Sigmoid colon (tissue), 7 donors: ENCODE measurements at places on chromosomes 16 and 17. TPM values are rescaled to one million over a fixed set of nuclear protein-coding genes. Genes with fewer than 3 reads are reported as not detected.

The ITGAX gene
- polyA plus RNA-seq, result 7.6 TPM

DNA sequence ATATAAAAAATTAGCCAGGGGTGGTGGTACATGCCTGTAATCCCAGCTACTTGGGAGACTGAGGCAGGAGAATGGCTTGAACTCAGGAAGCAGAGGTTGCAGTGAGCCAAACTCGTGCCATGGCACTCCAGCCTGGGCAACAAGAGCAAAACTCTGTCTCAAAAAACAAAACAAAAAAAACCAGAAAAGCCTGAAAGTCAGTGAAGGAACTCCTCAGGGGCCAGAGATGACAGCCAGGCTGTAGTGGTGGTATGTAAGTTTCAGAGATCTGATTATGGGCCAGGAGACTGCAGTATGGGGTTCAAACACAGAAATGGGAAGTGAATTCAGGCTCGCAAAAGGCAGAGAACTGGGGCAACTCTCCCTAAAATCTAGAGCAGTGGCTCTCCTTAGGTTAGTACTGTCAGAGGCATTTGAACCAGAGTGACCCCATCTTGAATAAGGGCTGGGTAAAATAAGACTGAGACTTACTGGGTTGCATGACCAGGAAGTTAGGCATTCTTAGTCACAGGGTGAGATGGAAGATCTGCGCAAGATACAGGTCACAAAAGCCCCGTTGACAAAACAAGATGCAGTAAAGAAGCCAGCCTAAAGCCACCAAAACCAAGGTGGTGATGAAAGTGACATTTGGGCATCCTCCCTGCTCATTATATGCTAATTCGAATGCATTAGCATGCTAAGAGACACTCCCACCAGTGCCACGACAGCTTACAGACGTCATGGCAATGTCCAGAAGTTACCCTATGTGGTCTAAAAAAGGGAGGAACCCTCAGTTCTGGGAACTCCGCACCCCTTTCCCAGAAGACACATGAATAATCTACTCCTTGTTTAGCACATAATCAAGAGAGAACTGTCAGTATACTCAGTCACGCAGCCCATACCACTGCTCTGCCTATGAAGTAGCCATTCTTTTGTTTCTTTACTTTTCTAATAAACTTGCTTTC is 120.2 kb upstream of the XYLT1 start:
- no peak overlapping the region for H3K27ac ChIP-seq
- no peaks in the 10 kb centered on the region for H3K27me3 ChIP-seq
- no peaks in the 10 kb centered on the region for H3K4me1 ChIP-seq
- no peak overlapping the region for H3K4me3 ChIP-seq
- DNase-seq, result no peak

DNA sequence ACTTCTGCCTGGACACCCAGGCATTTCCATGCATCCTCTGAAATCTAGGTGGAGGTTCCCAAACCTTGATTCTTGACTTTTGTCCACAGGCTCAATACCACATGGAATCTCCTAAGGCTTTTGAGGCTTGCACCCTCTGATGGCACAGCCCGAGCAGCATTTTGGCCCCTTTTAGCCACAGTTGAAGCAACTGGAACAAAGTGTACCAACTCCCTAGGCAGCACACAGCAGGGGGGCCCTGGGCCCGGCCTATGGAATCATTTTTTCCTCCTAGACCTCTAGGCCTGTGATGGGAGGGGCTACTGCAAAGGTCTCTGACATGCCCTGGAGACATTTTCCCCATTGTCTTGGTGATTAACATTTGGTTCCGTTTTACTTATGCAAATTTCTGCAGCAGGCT is 32.0 kb downstream of the ABCC1 start:
- H3K4me3 ChIP-seq, result no peak overlapping the region
- no peaks in the 10 kb centered on the region for H3K36me3 ChIP-seq
- H3K27ac ChIP-seq, result no peak overlapping the region

- peak overlapping the region; percentile 93 for H3K27ac ChIP-seq
- no peaks in the 10 kb centered on the region for H3K27me3 ChIP-seq
- H3K4me3 ChIP-seq, result no peak overlapping the region
- no peaks in the 10 kb centered on the region for H3K36me3 ChIP-seq
Observed at GRCh38 chr17:55284944-55285339, 20.2 kb downstream of the HLF start.

DNA sequence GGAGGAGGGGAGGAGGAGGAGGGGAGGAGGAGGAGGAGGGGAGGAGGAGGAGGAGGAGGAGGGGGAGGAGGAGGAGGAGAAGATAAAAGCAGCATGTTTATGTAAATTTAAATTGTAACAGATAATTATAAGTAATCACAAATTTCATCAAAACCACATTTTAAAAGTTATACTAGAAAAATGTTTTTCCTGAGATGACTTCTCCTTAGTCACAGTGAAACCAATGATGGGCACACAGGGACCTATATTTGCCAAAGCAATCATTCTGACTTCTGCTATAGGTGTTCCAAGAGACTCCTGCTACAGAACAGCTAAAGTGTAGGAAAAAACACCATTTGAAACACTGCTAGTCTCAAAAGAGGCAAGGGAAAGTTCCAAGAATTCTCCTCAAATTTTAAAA is 66.4 kb downstream of the CEP95 start:
- no peak for DNase-seq
- H3K27me3 ChIP-seq, result no peaks in the 10 kb centered on the region

The FBXL20 gene
- polyA plus RNA-seq, result 4.2 TPM

GRCh38 chr16:58307583-58308312 is 12.9 kb upstream of the PRSS54 start:
- no peak overlapping the region for H3K4me3 ChIP-seq
- no peaks in the 10 kb centered on the region for H3K36me3 ChIP-seq
- no peak overlapping the region for H3K27ac ChIP-seq
- no peaks in the 10 kb centered on the region for H3K27me3 ChIP-seq
- DNase-seq, result no peak

- no peaks in the 10 kb centered on the region for H3K4me1 ChIP-seq
- no peaks in the 10 kb centered on the region for H3K27me3 ChIP-seq
- peak overlapping the region; percentile 96 for H3K27ac ChIP-seq
- no peaks in the 10 kb centered on the region for H3K36me3 ChIP-seq
- no peak for DNase-seq
Observed at GRCh38 chr17:31565652-31566051, 174.2 kb downstream of the RAB11FIP4 start.

The KRTAP9-8 gene
- polyA plus RNA-seq, result not detected

GRCh38 chr17:31696184-31696602 is 162.9 kb downstream of the COPRS start:
- H3K36me3 ChIP-seq, result no peaks in the 10 kb centered on the region
- peak; percentile 96 for DNase-seq
- peaks cover 84% of the 10 kb centered on the region for H3K4me1 ChIP-seq
- peak overlapping the region; percentile 83 for H3K27ac ChIP-seq
- no peak overlapping the region for H3K4me3 ChIP-seq

The KCNH6 gene
- polyA plus RNA-seq, result not detected

DNA sequence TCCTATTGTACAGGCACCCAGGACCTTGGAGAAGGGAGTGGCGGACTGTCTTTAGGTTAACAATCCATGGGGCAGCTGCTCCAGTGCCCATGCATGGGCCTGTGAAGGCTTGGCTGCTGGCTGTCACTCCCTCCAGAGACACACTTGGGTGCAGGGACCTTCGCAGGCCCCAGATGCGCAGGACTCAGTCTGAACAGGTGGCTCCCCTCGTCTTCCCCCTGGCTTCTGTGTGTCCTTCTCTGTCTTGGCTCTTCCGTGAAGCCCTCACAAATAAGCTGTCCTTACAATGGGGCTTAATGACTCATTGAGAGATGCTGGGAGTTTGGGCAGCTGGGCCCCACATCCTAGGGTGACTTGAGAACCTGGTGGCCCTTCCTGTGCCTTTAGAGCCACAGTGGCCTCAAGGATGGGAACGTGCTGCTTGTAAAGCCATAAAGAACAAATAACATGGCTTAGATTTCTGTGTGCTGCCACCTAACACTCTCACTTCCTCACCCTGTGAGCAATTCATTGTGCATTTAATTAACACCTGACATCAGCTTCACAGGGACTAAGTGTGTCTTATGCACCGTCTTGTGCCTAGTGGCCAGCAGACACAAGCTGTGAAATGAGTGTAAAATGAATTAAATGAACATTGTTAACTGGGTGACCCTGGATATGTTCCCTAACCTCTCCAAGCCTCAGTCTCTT is 340.7 kb downstream of the SNX29 start:
- H3K27me3 ChIP-seq, result no peaks in the 10 kb centered on the region
- no peak overlapping the region for H3K4me3 ChIP-seq
- DNase-seq, result no peak
- H3K27ac ChIP-seq, result no peak overlapping the region
- H3K36me3 ChIP-seq, result no peaks in the 10 kb centered on the region

The CCL17 gene
- 7.6 TPM for polyA plus RNA-seq

The USP43 gene
- polyA plus RNA-seq, result 4.2 TPM

The OR1A1 gene
- polyA plus RNA-seq, result not detected

The CHST5 gene
- 16.2 TPM for polyA plus RNA-seq

- H3K36me3 ChIP-seq, result no peaks in the 10 kb centered on the region
- H3K27ac ChIP-seq, result no peak overlapping the region
- H3K4me1 ChIP-seq, result peaks cover 15% of the 10 kb centered on the region
- peak; percentile 58 for DNase-seq
Observed at GRCh38 chr17:6502871-6503509, 53.4 kb downstream of the PITPNM3 start.

GRCh38 chr17:41484920-41485904 is 4.3 kb upstream of the KRT35 start:
- H3K27ac ChIP-seq, result no peak overlapping the region
- H3K4me3 ChIP-seq, result no peak overlapping the region
- H3K36me3 ChIP-seq, result no peaks in the 10 kb centered on the region
- no peaks in the 10 kb centered on the region for H3K4me1 ChIP-seq
- no peak for DNase-seq

- no peaks in the 10 kb centered on the region for H3K36me3 ChIP-seq
- no peaks in the 10 kb centered on the region for H3K4me1 ChIP-seq
- H3K27ac ChIP-seq, result no peak within 1 kb of the TSS
- H3K27me3 ChIP-seq, result no peaks in the 10 kb centered on the region
Observed at GRCh38 chr17:7407485-7408251, at the start of gene NLGN2. TSS of gene NLGN2 (plus strand) at chr17:7407845. CDS start at chr17:7408256, 411 bp downstream.

DNA sequence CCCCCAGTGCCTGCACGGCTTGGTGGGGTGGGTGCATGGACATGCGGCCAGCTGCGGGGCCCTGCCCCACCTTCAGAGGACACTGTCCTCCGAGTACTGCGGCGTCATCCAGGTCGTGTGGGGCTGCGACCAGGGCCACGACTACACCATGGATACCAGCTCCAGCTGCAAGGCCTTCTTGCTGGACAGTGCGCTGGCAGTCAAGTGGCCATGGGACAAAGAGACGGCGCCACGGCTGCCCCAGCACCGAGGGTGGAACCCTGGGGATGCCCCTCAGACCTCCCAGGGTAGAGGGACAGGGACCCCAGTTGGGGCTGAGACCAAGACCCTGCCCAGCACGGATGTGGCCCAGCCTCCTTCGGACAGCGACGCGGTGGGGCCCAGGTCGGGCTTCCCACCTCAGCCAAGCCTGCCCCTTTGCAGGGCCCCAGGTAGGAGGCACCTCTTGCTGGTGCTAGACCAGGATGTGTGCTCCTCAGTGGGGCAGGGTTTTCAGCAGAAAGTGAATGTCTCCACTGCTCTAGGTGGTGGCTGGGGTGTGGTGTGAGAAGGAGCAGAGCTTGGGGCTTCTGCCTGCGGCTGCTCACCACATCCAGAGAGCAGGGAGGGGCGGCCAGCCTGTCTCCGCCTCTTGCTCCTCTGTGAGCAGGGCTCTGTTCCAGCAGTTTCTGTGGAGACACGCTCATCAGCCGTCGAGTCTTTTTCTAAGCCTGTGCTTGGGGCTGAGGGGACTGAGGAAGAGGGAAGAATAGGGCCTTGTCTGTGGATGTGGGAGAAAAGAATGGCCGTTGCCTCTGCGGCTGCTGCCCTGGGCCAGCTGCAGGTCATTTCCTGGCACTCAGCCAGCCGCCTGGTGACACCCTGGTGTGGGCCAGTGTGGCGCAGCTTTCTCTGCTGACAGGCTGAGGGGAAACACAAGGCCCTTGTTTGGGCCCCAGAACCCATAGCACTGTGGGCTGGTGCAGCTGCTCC is 2.2 kb downstream of the ZNF276 start:
- no peaks in the 10 kb centered on the region for H3K27me3 ChIP-seq
- DNase-seq, result peak; percentile 77
- H3K4me1 ChIP-seq, result peaks cover 36% of the 10 kb centered on the region
- peaks cover 9% of the 10 kb centered on the region for H3K36me3 ChIP-seq

DNA sequence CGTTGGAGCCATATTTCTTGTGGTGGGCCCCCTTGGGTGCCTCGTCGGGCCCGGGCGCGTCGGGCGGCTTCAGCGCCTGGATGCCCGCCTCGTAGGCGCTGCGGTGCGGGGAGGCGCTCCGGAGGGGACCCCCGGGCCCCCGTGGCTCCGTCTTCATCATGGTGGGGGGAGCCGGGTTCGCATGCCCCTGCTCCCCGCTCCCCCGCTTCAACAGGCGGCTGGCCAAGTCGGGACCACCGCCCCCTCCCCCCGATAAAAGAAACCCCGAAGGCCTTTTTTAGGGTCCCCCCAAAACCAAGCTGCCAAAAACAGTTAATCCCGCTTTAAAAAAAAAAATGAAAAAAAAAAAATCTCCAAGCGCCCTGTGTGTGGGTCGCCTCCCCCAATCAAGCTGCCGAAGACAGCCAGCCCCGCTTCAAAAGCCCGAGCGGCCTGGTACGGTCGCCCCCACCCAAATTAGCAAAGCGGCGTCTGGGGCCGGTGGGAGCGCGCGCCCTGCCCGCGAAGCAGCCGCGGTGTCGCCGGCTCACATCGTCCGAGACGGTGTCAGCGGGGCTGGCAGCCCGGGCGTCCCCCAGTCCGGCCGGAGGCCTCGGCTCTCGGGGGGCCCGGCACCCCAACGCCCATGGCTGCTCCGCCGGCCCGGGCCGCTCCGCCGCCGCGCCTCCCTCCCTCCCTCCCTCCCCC is at the start of gene PPP1R9B:
Gene PPP1R9B (minus strand): TSS at position 324 of the 687 bp plus-strand sequence. CDS start 164 bp downstream, at position 160.
- H3K27me3 ChIP-seq, result no peaks in the 10 kb centered on the region
- H3K4me3 ChIP-seq, result peak within 1 kb of the TSS; percentile 74
- H3K27ac ChIP-seq, result peak within 1 kb of the TSS; percentile 95
- no peaks in the 10 kb centered on the region for H3K4me1 ChIP-seq
- no peaks in the 10 kb centered on the region for H3K36me3 ChIP-seq

- peaks cover 10% of the 10 kb centered on the region for H3K27me3 ChIP-seq
- H3K27ac ChIP-seq, result no peak overlapping the region
- no peak overlapping the region for H3K4me3 ChIP-seq
- H3K4me1 ChIP-seq, result no peaks in the 10 kb centered on the region
- peak; percentile 30 for DNase-seq
Observed at GRCh38 chr16:57610611-57611010, 17.8 kb upstream of the ADGRG1 start.

GRCh38 chr17:67386965-67387551 is 10.0 kb downstream of the PITPNC1 start:
- no peaks in the 10 kb centered on the region for H3K4me1 ChIP-seq
- no peaks in the 10 kb centered on the region for H3K27me3 ChIP-seq
- H3K27ac ChIP-seq, result no peak overlapping the region
- H3K4me3 ChIP-seq, result no peak overlapping the region
- no peak for DNase-seq

GRCh38 chr16:19188406-19188805 is 20.4 kb downstream of the SYT17 start:
- no peaks in the 10 kb centered on the region for H3K4me1 ChIP-seq
- no peaks in the 10 kb centered on the region for H3K36me3 ChIP-seq
- H3K4me3 ChIP-seq, result no peak overlapping the region
- no peaks in the 10 kb centered on the region for H3K27me3 ChIP-seq
